Airway epithelial cell (primary cell): ENCODE measurements at places on chromosomes 16 and 17. TPM values are rescaled to one million over a fixed set of nuclear protein-coding genes. Genes with fewer than 3 reads are reported as not detected.

The SKAP1 gene
- total RNA-seq = not detected in 2 replicates

The NLRC5 gene
- 0.28 and 0.92 TPM in 2 replicates for total RNA-seq

The KDM6B gene
- 7.7 and 8.0 TPM in 2 replicates for total RNA-seq

The RFNG gene
- total RNA-seq = 37.6 and 38.2 TPM in 2 replicates

The NT5M gene
- total RNA-seq = 0.14 and 2.1 TPM in 2 replicates
